ENCODE measurements at places on chromosomes 3 and 15.

- DNase-seq: no peak
Observed at GRCh38 chr3:170699158-170700053, 113.5 kb upstream of the SLC7A14 start.

DNA sequence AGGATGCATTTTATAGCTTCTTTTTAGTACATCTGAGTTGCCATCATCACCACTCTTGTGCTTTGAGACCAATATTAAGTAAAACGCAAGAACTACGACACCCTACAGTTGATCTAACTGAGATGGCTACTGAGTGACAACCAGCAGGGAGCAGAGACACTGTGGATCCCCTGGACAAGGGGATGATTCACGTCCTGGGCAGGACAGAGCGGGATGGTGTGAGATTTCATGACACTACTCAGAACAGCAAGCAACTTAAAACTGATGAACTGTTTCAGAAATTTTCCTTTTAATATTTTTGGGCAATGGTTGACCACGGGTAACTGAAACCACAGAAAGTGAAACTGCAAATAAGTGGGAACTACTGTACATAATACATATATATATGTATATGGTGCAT is 299.2 kb downstream of the ADAMTS17 start:
- no peak for DNase-seq

DNA sequence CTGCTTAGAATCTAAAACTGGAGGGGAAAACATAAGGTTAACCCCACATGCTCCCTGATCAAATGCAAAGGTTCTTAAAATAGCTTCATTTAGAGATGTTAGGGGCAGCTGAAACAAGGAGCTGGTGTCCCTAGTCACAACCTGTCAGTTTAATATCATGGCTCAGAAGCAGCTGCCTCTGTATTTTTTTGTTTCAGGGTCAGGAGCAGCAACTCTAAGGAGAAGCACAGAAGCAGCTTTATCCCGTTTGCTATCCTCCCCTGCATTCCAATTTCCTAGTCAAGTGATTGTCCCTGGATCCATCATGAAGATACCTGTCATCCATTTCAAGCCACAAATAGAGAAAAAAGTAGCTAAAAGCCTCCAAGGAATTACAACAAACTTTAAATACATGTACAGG is 4.1 kb downstream of the FILIP1L start:
- DNase-seq: no peak

DNA sequence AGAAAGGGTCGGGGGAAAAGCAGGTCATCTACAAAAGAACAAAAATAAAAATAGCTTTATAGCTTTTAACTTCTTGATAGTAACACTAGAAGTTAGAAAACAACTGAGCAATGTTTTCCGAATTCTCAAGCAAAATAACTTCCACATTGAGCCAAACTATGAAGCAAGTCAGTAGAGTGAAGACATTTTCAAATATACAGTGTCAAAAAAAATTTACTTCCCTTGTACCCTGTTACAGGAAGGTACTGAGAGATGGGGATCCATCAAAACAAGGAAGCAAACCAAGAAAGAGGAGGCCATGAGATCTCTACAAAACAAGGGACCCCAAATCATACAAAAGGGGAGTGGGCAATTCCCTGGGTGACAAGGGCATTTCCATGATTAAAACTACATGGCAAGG is 26.6 kb upstream of the STIMATE start:
- DNase-seq: no peak

GRCh38 chr3:33103480-33103879 is 6.5 kb upstream of the GLB1 start:
- no peak for DNase-seq

- DNase-seq: peak; percentile 74
Observed at GRCh38 chr3:107524841-107525643, 2.3 kb downstream of the BBX start.
